ENCODE measurements at places on chromosomes 2 and 18. TPM values are rescaled to one million over a fixed set of nuclear protein-coding genes. Genes with fewer than 3 reads are reported as not detected.

DNA sequence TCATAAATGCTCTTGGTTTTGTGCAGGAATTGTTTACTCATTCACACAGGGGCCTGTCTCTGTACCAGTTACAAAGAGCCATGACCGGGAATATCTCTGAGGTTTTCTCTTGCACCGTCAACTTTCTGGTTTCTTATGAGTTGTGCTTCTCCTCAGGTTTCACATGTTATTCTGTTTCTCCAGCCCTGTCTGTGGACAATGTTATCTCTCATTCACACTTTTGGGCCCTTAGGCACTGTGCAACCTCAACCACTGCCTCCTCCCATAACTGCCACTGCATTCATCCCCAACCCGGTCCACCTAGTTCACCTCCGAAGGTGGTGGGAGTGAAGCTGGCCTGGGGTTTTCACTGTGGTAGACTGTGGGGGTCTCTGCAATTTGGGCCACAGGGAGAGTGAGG lies 22.5 kb upstream of the NEDD4L start:
- no peaks in the 10 kb centered on the region for H3K36me3 ChIP-seq
- DNase-seq, result no peak
- H3K27ac ChIP-seq, result no peak overlapping the region
- H3K4me1 ChIP-seq, result no peaks in the 10 kb centered on the region
- H3K27me3 ChIP-seq, result no peaks in the 10 kb centered on the region
- no peak overlapping the region for H3K4me3 ChIP-seq

DNA sequence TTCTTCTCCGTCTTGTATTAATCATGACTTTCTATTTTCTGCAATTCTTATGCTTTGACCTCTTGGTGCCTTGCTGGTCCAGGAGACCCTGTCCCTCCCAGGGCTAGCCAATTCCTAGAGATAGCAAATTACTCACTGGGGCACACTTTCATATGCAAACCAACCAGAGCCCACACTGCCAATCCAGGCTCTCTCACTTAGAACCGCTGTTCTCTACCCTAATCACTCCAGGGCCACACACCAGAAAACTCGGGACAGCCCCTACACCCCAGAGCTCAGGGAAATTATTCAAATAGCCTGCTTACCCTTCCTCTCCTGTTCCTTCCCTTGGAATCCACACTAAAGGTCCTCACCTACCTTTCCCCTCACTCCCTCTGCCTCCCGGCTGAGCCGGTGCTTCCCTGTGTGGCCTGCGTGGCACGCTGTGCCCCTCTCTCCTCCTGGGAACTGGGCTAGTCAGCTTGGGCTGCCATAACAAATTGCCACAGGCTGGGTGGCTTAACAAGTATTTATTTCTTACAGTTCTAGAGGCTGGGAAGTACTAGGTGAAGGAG lies 41.7 kb downstream of the VWA3B start:
- H3K4me1 ChIP-seq, result no peaks in the 10 kb centered on the region
- no peak for DNase-seq
- no peak overlapping the region for H3K27ac ChIP-seq

DNA sequence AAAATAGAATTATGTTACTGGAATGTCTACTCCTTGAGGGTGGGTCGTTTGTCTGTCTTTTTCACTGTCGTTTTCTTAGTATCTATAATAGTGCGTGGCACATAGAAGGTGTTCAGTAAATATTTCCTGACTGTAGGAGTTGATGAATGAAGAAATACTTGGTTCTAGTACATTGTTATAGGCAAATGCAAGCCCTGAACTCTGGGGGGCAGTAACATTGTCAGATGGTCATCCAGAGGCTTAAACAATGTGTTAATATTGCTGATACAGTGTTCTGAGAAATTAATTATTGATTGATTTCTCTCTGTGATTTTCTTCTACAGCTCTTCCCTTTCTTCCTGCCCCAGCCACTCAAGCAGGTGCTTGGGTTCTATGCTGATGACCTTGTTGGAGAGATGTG lies 24.4 kb upstream of the THOC1 start:
- no peaks in the 10 kb centered on the region for H3K36me3 ChIP-seq
- H3K4me3 ChIP-seq, result no peak overlapping the region
- DNase-seq, result no peak
- H3K27ac ChIP-seq, result no peak overlapping the region

DNA sequence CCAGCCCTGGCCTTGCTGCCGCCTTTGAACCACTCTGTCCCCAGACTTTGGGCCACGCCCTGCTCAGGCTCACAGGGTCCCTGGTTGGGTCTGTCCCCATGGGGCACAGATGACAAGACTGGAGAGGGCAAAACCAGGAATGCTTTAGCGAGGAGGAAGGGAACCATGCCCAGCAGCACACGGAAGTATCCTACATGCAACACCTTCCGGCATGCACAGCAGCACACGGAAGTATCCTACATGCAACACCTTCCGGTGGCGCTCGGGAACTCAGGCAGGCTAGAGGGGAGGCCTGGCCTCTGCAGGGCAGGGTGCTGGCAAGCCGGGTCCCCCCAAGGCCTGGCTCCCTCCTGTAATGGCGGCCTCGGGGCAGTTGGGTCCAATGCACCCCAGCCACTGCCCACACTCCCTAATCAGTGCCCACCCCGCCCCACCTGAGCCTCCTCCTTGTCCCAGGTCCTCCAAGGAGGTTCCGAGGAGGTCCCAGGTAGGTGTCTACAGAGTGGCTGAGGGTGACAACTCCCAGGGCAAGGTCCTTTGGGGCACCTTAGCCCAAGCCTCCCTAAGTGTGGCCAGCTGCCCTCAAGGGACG lies 33.6 kb upstream of the SNED1 start:
- H3K27ac ChIP-seq, result no peak overlapping the region
- no peak overlapping the region for H3K4me3 ChIP-seq
- H3K27me3 ChIP-seq, result no peaks in the 10 kb centered on the region
- H3K4me1 ChIP-seq, result peaks cover 18% of the 10 kb centered on the region

- H3K36me3 ChIP-seq, result no peaks in the 10 kb centered on the region
- no peak overlapping the region for H3K4me3 ChIP-seq
- H3K27ac ChIP-seq, result no peak overlapping the region
- no peaks in the 10 kb centered on the region for H3K4me1 ChIP-seq
- no peaks in the 10 kb centered on the region for H3K27me3 ChIP-seq
Observed at GRCh38 chr2:217685255-217685605, 317.6 kb downstream of the TNS1 start.

Gene SERPINB4
- total RNA-seq, result not detected

DNA sequence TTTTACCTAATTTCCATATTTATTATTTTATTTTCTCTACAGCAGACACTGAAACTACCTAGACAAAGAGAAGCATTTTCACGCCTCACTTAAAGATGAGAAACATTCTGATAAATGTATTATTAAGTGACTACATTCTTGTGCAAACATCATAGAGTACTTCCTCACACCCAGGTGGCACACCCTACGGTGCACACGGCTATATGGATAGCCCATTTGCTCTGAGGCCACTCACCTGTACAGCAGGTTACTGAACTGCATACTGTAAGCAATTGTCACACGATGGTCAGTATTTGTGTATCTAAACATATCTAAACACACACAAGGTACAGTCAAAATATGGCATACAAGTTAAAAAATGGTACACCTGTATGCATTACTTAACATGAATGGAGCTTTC lies 481.4 kb downstream of the CMPK2 start:
- no peaks in the 10 kb centered on the region for H3K4me1 ChIP-seq
- no peak overlapping the region for H3K4me3 ChIP-seq
- DNase-seq, result no peak
- no peaks in the 10 kb centered on the region for H3K36me3 ChIP-seq

GRCh38 chr2:178397002-178397605 lies 53.9 kb downstream of the PRKRA start:
- H3K36me3 ChIP-seq, result no peaks in the 10 kb centered on the region
- DNase-seq, result no peak
- no peaks in the 10 kb centered on the region for H3K4me1 ChIP-seq
- no peak overlapping the region for H3K4me3 ChIP-seq

- H3K4me3 ChIP-seq, result no peak overlapping the region
- H3K27me3 ChIP-seq, result no peaks in the 10 kb centered on the region
- no peaks in the 10 kb centered on the region for H3K36me3 ChIP-seq
- no peak for DNase-seq
- no peaks in the 10 kb centered on the region for H3K4me1 ChIP-seq
Observed at GRCh38 chr2:60119778-60120177, 433.7 kb downstream of the BCL11A start.

DNA sequence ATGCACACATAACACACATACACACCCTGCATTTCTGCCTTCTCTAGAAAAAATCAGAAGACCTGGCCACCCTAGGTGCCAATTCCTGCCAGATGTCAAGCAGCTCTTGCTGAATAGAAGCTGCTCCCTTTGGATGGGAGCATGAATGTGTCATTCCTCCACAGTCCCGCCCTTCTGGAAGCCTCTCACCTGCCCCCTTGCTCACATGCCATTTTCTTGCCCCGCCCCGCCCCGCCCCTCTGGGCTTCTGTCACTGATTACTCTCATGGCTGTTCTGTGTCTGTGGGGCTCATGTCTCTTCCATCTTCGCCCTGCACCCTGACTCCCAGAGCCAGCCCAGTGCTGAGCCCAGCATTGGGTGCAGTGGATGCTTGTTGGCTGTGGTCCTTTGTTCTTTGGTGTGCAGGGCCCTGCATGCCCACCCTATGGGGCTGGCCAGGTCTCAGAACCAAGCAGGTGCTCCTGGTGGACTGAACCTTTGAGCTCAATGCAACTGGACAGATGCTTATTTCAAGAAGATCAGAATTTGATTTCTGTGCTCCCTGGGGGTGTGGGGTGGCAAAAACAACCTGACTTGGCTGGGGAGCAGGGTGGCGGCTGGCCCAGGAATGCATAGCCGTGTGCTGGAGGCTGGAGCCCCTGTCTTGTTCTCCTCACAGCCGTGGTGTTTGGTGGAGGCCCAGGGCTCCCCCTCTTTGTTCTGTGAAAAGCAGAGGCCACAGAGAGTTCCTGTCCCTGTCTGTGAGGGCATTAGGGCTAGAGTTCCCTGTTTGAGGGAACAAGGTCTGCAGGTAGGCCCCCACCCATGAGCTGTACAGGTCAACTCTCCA lies 140.6 kb upstream of the GLI2 start:
- H3K4me3 ChIP-seq, result no peak overlapping the region
- no peak for DNase-seq
- no peaks in the 10 kb centered on the region for H3K4me1 ChIP-seq
- H3K36me3 ChIP-seq, result no peaks in the 10 kb centered on the region
- no peaks in the 10 kb centered on the region for H3K27me3 ChIP-seq

GRCh38 chr2:230589025-230589424 lies 123.6 kb upstream of the CAB39 start:
- H3K4me1 ChIP-seq, result no peaks in the 10 kb centered on the region
- H3K27ac ChIP-seq, result no peak overlapping the region
- H3K36me3 ChIP-seq, result no peaks in the 10 kb centered on the region
- no peaks in the 10 kb centered on the region for H3K27me3 ChIP-seq
- no peak for DNase-seq
- no peak overlapping the region for H3K4me3 ChIP-seq

- no peaks in the 10 kb centered on the region for H3K27me3 ChIP-seq
- peaks cover 85% of the 10 kb centered on the region for H3K36me3 ChIP-seq
- H3K4me3 ChIP-seq, result no peak overlapping the region
- H3K27ac ChIP-seq, result peak overlapping the region; percentile 99
- DNase-seq, result no peak
Observed at GRCh38 chr2:219474285-219475060, 24.2 kb upstream of the GMPPA start.

- H3K27me3 ChIP-seq, result no peaks in the 10 kb centered on the region
- H3K4me3 ChIP-seq, result no peak overlapping the region
- H3K36me3 ChIP-seq, result no peaks in the 10 kb centered on the region
- no peak for DNase-seq
- H3K27ac ChIP-seq, result no peak overlapping the region
Observed at GRCh38 chr2:118981632-118982031, 39.6 kb downstream of the MARCO start.

DNA sequence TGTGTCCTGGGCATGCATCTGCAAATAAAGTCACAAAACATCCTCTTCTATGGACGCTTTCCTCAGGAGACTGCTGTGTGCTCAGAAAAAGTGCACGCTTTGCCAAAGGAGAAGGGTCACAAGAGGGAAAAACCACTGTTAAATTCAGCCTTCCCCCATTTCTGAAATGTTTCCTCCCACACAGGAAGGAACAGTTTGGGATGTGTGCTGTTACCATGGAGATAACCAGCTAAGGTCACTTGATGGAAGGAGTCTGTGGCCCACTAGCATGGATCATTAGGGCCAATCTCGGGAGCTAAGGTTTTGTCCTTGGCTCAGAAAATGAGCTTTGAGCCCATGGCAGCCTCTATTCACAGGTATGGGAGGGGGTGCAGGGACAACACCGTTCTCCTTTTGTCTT lies 5.6 kb downstream of the KCNE4 start:
- no peaks in the 10 kb centered on the region for H3K4me1 ChIP-seq
- peak overlapping the region; percentile 90 for H3K27ac ChIP-seq
- H3K4me3 ChIP-seq, result no peak overlapping the region

Gene CCDC150
- total RNA-seq, result 1.4 TPM

Data from sigmoid colon (tissue), 7 donors.